Thyroid gland (tissue), 4 donors: ENCODE measurements at places on chromosomes 2 and 18.

GRCh38 chr2:193895226-193895625 lies 1700.5 kb upstream of the TMEFF2 start:
- no peak for DNase-seq

DNA sequence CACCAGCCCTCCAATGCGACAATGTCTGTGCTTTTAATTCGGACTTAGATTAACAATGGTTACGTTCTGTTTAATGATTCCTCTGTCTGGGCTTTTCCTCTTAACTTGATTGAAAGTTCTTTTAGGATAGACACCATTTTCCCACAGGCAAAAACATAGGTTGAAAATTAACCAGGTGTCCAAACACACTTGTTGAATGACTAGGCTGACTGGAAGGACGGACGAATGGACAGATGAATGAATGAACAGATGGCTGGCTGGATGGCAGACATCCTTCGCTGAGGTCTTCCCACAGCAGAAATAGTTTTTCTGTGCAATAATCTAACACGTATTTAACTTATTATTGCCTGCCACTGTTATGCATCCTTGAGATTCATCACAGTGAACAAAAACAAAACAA lies 298.8 kb downstream of the SRBD1 start:
- DNase-seq: no peak

DNA sequence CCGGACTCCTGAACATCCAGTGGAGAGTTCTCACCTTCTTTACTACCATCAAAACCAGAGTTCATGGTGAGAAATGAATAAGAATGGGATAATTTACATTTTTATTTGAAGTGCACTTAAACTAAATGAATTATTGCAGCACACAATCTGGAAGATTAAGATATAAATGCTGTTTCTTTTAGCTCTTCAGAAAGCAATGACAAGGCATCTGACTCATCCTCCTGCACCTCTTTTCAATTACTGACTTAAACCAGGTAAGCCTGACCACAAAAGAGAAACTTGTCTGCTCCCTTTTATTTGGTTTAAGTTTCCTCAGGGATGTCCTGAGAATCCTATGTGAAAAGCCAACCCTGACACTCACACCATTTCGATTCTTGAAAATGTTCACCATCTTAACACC lies 720 bp upstream of the DSC2 start:
- no peak for DNase-seq

DNA sequence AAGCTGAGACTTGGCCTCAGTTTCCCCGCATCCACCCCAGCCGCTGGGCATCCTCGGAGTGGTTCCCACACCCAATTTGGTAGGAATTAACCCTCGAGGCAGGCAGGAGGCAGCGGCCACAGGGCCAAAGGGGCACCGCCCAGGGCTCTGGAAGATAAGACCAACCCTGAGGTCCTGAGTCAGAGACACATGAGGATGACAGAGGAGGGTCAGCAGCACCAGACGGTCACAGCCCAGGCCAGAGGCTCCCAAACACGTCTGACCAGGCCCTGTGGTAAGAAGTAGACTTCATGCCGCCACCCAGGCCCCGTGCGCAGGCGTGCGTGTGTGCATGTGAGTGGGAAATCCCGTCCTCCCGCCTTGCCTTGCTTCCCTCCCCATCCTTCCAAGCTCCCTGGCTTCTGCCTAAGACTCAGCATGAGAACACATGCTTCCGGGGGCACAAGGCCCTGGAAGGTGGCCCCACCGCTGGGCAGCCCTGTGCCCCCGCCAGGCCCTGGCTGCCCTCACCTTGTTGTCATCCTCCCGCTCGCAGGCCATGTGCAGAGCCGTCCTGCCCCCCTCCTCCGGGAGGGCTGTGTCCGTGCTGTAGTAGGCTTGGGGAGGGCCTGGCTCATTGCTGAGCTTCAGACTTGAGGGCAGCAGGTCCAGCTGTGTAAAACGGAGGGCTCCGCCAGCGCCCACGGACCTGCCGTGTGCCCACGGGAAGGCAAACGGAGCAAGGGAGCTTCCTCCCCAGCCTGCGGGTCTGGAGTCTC lies 46.3 kb downstream of the ANKMY1 start:
- DNase-seq: no peak

DNA sequence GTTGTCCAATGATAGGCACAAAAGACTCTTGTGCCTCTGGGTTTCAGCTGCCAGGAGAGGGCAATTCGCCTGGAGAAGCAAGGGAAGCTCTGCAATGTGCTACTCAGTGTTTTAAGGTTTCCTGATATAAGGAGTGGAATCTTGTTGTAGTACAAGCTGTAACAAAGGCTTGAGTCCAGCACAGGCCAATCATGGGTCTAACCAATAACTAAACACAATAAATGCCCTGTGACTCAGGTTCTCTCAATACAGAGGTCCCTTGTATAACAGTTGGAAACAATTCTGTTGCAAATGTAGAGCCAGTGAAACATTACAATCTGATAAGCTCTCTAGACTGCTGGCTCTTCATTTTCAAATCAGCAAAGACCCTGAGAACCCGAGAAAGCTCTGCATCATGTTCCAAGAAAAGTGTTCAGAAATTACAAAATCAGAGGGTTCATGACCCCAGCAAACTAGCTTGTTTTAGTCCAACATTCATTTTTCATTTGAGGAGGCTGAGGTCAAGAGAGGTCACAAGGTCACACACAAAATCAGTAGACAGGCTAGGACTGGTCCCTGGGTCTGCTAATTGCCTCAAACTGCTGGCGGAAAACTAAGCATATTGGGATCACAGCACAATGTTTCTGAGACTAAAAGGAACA lies 59.0 kb upstream of the DNMT3A start:
- no peak for DNase-seq

DNA sequence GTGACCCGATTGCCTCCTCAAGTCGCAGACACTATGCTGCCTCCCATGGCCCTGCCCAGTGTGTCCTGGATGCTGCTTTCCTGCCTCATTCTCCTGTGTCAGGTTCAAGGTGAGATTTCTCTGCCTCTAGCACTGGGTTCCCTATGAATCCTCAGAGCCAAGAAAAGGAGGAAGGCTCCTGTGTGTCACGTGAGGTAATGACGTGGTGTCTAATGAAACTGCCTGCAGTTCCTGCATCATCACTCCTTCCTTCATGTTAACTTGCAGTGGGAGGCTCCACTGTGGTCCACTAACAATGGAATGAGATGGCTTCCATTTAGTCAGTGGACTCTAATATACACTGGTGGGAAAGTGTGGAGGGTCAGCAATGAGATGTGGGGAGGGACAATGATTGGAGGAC lies 559 bp downstream of the REG3G start:
- no peak for DNase-seq

DNA sequence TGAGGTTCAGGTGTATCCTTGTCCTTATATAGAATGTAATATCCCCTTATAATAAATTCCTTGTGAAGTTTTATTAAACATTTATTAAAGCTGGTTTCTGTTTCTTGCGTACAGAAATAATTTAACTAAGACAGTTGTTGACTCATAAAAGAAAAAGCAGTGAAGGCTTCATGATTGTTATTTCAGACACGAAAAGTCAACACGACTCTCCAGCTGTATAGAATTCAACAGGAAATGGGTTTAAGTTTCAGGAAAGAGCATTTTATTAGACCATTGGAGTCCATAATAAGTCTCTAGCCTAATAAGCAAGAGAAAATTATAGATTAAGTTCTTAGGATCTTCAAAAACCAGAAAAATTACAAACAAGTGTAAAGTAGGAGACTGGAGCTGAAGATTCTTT lies 62.2 kb downstream of the KCNE4 start:
- DNase-seq: no peak

DNA sequence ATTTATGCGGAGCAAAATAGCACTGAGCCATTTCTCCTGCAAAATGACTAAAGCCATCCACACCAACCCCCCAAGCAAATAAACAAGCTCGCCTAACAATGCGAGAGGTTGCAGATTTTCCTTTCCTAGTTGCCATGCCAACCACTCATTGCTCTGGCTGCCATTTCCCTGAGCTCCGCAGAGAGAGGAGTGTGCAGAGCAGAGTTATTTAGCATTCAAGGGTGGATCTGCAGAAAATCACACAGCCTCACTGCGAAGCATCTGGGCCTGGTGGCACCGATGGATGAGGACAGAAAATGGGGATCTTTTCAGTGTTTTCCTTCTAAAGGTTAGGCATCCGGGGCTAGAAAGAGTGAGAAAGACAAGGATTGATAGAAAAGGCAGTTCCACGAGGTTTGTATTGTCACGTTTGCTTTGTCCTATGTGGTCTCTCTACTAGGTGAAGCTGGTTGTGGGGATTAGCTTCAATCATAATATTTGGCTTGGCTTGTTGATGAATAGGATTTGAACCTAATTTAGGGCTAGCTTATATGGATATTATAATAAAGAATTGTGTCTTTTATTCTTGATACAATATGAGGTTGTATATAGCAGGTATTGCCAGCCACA lies 110.2 kb upstream of the UNC80 start:
- no peak for DNase-seq

DNA sequence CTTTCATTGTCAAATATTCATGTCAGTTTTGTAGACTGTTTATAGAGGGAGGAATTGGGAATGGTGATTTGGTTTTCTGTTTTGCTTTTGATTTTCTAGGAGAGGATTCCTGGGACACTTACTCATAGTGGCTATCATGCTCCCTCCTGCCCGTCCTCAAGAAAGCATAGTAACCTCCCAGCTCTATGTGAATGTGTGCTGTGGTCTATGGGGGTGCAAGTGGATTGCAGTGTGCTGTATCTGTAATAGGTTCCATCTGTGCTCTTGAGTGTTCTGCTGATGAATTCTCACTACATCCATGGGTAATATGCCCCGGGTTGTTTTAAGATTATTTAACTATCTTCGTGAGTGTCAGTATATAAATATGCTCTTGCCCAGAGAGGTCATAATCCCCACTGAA lies 811.3 kb downstream of the CNTNAP5 start:
- no peak for DNase-seq
